ENCODE measurements at places on chromosomes 12 and 14.

GRCh38 chr14:67242168-67242420 is 859 bp downstream of the PALS1 start:
- no peak for DNase-seq

- DNase-seq = peak; percentile 7
Observed at GRCh38 chr12:120625557-120626419, 14.6 kb upstream of the CABP1 start.

DNA sequence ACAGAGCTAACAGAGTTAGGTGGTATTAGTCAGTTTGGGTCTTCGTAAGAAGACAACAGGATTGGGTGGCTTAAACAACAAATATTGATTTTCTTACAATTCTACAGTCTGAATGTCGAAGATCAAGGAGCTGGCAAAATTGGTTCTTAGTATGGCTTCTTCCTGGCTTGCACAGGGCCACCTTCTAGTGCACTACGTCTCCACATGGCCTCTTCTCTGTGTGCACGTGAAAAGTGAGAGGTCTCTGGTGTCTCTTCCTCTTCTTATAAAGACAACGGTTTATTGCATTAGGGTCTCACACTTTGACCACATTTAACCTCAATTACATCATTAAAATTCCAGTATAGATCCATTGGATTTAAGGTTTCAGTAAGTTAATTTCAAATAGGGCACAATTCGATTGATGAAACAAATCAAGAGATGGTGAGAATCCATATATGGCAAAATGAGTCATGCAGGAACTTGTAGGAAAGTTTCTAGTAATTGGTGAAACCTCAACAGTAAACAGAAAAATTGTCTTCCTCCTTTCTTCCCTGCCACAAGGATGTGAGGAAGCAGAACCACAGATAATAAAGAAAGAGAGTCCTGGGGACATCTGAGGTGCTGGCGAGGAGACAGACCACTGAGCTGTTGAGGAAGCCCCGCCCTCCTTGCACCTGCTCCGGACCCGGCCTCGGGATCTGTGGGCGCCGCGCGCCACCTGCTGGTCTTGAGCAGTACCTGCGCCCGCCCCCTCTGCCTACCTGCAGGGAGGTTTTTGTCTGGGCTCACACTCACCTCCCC is 846.7 kb downstream of the TMEM121 start:
- peak; percentile 69 for DNase-seq

- no peak for DNase-seq
Observed at GRCh38 chr12:115386946-115387345, 703.0 kb upstream of the TBX3 start.

DNA sequence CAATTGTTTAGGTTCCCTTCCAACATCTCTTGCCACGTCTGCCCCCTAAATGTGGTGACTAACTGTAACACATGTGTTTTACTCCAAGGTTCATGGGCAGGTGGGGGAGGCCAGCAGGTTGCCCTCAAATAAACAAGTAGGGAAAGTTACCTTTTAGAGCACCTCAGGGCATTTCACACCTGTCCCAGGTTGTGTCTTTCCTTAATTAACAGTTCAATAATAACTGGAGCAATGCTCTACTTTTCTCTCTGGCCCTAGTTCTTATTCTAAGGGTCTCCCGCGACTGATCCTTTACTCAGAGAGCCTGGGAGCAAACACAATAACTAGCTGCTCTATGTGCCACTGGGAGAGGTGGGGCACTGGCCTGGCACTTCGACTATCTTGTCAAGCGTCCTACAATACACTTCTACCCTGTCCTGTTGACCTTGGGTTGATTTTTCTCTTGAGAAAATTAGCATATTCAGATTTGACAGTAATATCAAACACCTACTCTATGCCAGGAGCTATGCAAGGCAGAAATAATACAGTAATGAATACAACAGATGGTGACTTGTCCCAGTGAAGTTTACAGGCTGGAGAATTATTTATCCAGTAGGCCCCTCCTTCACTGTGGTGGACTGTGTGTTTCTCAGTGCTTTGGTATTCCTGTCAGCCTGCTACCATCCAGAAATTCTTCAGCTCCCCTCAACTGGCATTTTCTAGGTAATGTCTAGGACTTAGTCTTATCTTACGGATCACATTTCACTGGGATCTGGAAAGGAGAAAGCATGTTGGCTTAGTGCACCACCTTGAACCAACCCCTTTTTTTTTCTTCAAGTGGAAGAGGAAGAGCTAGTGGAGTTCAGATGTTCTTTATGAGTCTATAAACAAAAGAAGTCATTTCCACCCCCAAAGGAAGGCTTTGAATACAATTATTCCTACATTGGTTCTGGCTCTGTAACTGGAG is 202.6 kb downstream of the CRADD start:
- no peak for DNase-seq

GRCh38 chr12:115872212-115872611 is 405.3 kb downstream of the MED13L start:
- no peak for DNase-seq

DNA sequence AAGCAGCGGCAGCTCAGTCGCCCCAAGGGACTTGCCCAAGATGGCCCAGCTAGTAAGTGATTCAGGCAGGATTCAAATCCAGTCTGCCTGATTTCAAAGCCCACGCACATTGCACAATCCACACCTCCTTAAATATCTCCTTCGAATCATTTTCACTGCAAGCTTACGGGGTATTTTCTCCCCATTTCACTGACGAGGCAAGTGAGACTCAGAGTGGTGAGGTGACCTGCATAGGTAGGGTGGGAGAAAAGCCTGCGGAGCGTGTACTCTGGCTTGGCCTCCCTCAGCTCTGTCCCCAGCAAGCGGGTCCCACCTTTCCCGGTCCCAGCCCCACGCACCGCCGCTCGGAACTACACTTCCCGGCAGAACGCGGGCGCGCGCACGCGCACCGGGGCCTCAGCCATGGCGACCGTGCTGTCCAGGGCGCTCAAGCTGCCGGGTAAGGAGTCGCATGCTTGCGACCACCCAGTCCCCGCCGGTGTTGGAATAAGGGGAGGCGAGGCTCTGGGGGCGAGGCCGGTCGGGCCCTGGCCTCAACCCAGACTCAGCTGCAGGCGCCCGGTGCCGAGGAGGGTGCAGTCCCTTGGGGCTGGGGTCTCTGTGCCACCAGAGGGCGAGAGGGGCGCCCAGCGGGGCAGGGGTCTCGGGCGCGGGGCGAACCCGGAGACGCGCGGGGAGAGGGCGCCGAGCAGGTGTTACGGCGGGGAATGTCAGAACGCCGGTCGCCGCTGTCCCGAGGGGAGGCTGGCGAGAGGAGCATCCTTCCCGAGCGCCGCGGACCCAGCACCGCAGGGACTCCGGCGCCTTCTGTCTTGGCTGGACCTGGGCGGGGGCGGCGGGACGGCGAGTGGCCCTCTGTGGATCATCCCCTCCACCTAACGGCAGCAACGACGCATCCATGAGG is at the start of gene FAM234B:
TSS of gene FAM234B (plus strand) at position 380 of the 904 bp plus-strand sequence. CDS start at position 403, 23 bp downstream.
- peak; percentile 70 for DNase-seq

DNA sequence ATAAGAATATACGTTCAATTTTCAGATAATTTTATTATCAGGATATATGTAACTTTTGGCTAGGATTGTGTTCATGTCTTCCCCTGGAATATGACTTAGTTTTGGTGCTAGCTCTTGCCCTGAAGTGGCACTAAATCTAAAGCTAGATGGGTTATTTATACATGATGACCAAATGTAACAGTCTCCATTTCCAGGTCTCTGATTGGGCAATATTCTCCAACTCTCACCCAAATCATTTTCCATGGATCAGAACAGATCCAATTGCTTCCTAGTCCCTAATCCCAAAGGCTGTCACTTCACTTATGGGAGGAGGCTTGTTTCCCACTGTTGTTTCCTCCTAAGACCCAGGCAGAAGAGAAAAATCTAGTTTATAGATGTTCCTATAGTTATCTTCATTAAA is 274.6 kb upstream of the SLC16A7 start:
- DNase-seq = no peak

DNA sequence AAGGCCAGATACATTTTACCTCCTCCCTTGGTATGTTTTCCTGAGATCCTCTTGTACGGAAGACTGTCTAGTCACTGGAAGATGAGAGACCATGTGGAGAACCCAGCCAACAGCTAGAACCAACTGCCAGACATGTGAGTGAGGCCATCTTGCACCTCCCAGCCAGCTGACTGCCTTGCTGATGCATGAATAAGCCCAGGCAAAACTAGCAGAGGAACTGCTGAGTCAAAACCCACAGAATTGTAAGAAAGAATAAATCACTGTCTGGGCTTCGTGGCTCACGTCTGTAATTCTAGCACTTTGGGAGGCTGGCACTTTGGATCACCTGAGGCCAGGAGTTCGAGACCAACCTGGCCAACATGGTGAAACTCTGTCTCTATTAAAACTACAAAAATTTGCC is 160.0 kb downstream of the TPH2 start:
- no peak for DNase-seq

- no peak for DNase-seq
Observed at GRCh38 chr12:117680312-117680711, 288.5 kb downstream of the KSR2 start.

GRCh38 chr12:3680919-3681594 is 71.9 kb downstream of the CRACR2A start:
- DNase-seq = no peak

DNA sequence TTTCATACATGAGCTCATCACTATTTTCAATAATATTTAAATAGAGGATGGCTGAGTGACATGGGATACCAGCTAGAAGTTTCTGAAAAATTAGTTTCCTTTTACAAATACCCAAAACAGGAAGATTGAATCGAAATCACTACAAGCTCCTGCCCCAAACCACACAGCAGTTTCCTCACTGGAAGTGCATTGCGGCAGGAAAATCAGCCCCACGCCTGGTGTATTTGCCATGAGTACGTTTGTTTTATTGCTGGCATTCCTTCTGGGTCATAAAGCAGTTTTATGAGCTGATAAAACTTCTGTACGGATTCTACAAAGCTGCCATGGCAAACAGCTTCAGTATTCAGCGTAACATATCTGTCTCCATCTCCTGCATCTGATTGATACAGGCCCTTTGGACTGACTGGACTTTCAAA is 23.7 kb downstream of the CDC42BPB start:
- no peak for DNase-seq

GRCh38 chr12:112828541-112828940 is 37.0 kb downstream of the RPH3A start:
- no peak for DNase-seq

- DNase-seq = no peak
Observed at GRCh38 chr14:68841016-68841809, 48.3 kb upstream of the ZFP36L1 start.

DNA sequence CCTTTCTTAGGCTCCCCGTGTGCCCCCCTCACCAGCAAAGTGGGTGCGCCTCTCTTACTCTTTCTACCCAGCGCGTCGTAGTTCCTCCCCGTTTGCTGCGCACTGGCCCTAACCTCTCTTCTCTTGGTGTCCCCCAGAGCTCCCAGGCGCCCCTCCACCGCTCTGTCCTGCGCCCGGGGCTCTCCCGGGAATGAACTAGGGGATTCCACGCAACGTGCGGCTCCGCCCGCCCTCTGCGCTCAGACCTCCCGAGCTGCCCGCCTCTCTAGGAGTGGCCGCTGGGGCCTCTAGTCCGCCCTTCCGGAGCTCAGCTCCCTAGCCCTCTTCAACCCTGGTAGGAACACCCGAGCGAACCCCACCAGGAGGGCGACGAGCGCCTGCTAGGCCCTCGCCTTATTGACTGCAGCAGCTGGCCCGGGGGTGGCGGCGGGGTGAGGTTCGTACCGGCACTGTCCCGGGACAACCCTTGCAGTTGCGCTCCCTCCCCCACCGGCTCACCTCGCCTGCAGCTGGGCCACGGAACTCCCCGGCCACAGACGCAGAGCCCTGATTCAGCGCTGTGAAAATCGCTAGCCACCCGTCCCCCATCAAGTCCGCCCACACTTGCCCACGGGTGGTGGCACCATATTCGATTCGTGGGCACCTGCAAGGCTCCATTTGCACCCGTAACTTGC is 1.3 kb downstream of the TMEM233 start:
- no peak for DNase-seq

DNA sequence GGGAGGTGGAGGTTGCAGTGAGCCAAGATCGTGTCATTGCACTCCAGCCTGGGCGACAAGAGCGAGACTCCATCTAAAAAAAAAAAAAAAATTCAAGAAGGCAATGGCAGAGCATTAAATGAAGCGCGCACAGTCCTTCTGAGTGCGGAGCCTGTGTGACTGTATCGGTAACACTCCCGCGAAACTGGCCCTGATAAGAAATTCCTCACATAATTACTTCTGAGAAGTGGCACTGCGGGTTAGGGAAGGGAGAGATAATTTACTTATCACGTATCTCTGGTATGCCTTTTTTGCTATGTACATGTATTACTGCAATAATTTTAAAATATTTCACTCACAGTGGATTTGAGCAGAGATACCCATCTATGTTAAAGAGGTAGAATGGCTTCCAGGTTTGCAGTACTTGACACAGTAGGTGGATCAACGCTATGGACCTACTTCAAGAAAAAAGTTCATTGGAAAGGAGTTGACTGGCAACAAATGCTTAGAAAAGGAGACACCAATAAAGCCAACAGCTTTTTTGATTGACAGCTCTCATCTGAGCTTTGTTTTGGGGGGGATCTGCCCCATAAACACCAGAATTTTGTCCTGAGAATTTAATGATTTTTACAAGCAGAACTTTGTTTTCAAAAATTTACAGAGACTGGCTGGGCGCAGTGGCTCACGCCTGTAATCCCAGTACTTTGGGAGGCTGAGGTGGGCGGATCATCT is 29.2 kb upstream of the SPTLC2 start:
- DNase-seq = no peak

DNA sequence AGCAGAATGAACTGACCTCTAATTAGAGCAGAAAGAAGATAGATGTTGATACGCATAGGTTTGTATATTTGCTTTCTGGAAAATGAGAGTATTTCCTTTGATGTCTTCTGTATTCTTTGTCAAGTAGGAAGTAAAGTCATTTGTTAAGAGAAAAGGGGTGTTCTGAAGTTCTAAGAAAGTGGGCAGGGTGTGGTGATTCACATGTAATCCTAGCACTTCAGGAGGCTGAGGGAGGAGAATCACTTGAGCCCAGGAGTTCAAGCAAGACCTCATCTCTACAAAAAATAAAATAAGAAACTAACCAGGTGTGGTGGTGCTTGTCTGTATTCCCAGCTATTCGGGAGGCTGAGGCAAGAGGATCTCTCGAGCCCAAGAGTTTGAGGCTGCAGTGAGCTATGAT is 2.8 kb downstream of the RHNO1 start:
- DNase-seq = no peak

DNA sequence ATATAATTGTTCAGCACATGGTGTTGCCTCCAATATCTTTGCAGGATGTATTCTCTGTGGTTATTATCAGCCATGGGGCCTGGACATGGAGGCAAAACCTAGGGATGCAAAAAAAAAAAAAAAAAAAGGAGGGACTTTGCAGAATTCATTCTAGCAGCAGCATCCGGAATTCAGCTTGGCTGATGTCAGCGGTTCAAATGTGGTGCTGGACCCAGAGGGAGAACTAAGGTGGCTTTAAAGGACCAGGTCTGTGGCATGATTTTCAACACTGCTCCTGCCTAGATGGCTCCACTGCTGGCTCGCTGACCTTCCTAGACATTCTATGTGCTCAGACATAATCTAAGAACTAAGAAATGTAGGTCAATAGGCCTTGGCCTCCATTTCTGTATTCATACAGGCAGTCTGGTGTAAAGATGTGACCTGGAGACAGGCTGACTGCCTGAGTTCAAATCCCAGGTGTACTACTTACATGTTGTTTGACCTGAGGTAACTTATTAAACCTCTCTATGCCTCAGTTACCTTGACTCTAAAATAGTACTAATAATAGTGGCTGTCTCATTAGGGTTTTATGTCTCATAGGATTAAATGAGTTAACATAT is 108.6 kb downstream of the PPM1A start:
- no peak for DNase-seq

- DNase-seq = no peak
Observed at GRCh38 chr12:74049348-74049747, 488.3 kb upstream of the ATXN7L3B start.

- DNase-seq = no peak
Observed at GRCh38 chr12:95551305-95551704, at the start of gene USP44. Gene USP44, minus strand, starts transcription at chr12:95551476. Its CDS starts 17,220 bp downstream, at chr12:95534256.

- no peak for DNase-seq
Observed at GRCh38 chr12:106767954-106768822, 6.3 kb upstream of the RIC8B start.
